ENCODE measurements at places on chromosomes 11 and 22.

DNA sequence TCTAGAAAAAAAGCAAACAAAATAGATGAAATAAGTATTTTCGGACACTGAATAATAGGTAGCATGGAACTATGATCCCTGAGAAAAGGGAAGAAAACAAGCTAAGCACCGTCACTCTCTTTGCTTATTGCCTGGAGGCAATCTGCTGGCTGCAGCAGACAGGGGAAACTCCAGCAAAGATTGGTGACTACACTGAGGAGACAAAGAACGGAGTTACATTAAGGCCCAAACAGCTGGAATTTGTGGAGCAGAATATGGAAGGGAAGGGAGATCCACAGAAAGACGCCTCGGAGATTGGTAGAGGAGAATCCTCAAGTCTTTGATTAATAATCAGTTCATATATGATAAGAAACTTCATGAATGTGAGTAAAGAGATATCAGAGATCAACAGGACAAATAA lies 150.2 kb downstream of the TYR start:
- DNase-seq: no peak

- DNase-seq: no peak
These were observed 141.3 kb downstream of the GRIK4 start for GRCh38 chr11:120652705-120653335.

- no peak for DNase-seq
These were observed 42.4 kb upstream of the API5 start for GRCh38 chr11:43269254-43269918.

DNA sequence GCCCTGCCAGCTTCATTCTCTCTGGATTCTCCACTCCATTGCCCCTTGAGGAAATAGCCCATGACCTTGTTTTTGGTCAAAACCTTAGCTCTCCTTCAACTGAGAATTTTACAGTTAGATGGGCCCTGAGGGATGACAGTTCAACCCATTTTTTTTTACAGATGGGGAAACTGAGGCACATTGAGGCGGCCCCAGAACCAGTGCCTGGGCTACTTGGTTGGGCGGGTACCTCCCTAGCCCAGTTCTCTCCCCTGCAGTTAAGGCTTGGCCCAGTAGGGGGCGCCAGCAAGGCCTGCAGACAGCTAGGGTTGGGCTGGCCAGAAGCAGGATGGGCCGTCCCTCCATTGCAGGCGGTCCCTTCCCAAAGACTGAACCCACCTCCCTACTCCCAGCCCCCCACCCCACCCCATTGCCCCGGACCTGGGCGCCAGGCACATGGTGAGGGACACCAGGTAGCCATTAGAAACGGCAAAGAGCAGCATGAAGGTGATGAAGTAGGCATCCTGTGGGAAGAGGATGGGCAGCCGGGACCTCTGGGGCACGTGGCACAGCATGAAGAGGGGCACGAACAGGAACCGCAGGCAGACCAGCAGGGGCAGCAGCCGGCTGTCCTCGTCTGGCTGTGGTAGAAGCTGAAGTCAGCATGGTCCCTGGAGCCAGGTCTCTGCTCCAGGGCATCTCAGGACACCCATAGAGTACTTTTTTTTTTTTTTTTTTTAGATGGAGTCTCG lies 7.6 kb downstream of the SLC29A2 start:
- peak; percentile 26 for DNase-seq

DNA sequence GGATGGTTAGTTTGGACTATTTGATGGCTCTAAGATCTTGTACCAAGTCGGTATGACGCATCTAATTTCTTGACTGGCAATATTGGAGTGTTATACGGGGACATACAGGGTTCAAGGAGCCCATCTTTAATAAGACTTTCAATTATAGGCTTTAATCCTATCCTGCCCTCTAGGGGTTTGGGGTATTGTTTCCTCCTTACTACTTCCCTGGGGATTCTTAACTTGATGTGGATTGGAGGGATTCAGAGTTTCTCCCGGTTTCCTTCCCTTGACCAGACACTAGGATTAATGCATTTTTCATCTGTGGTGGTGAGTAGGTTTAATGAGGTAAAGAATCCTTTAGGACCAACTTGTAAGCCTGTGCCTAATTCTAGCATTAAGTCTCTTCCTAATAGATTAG lies 18.8 kb downstream of the CYP2D6 start:
- no peak for DNase-seq

DNA sequence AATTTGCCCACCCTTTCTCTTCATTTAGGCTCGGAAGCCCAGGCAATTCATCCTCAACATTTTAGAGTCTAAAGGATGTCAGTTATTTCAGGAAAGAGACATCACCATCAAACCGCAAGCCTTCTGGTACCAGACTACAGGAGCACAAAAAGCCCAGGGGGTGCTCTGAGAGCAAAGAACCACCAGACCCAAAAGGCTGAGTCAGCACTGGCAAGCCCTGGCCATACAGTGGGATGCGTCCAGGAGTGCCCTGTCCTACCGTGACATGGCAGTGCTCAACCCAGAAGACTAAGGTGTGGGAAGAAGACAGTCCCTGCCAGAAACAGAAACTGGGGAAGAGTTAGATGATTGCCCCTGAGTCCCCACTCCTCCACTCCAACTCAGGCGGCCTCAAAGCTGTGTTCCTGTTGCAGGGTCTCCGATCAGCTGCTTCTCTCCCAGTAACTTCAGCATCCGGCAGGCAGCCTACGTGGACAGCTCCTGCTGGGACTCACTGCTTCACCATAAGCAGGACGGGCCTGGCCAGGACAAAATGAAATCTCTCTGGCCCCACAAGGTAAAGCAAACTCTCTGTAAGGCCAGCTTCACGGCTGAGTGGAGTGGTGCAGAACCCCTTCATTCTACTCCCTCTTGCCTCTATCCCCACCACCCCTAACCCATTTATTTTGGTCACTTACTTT lies 1.5 kb downstream of the PANX3 start:
- no peak for DNase-seq

DNA sequence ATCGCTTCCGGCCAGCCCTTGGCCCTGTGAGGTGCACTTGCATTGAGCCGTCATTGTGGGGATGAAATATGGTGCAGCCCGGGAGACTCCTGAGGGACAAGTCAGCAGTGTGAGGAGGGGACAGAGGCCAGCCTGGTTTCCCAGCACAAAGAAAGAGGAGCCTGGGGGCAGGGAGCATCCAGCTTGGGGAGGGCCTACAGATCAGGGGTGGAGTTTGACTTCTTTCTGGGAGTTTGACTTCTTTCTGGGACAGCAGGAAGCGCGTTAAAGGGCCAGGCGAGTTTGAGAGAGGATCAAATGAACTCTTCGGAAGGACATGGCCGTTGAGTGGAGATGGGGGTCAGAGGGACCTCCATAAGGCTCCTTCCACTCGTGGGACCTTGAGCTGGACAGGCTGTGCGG lies 91.9 kb downstream of the LRRC32 start:
- no peak for DNase-seq

GRCh38 chr22:48883211-48883960 lies 944.3 kb downstream of the BRD1 start:
- no peak for DNase-seq

GRCh38 chr11:33932721-33933120 lies 40.8 kb upstream of the LMO2 start:
- no peak for DNase-seq

DNA sequence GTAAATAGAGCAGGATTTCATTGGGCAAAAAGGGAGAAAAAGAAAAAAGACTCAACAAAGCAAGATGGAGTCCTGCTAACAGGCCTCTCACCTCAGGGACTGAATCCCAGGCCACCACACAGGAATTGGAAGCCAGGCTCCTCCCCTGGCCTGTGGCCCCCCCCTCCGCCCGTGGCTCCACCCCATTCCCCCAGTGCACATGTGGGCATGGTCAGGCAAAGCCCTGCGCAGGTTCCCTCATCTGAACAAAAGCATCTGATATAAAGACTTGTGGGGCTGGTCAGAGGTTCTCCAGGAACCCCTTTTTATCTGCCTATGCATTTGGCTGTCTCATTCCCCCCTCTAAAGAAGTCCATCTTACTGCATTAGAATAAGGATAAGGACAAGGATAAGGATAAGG lies 46.0 kb upstream of the PAK1 start:
- no peak for DNase-seq

DNA sequence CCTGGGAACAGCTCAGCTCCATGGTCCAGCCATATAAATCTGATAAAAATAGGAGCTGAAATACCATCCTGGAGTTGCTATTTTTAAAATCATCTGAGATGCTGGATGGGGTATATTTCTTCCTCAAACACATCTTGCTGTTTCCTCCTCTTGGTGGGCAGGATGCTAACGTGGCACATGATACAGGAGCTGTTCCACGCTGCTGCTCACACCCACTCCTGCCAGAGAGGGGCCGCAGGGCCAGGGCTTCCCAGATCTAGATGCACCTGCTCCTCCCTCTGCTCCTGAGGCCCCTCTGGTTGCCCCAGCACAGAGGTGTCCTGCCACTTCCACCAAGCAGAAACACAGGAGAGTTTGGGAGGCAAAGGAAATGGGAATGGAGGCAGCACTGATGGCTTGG lies 3.3 kb upstream of the ST3GAL4 start:
- no peak for DNase-seq

DNA sequence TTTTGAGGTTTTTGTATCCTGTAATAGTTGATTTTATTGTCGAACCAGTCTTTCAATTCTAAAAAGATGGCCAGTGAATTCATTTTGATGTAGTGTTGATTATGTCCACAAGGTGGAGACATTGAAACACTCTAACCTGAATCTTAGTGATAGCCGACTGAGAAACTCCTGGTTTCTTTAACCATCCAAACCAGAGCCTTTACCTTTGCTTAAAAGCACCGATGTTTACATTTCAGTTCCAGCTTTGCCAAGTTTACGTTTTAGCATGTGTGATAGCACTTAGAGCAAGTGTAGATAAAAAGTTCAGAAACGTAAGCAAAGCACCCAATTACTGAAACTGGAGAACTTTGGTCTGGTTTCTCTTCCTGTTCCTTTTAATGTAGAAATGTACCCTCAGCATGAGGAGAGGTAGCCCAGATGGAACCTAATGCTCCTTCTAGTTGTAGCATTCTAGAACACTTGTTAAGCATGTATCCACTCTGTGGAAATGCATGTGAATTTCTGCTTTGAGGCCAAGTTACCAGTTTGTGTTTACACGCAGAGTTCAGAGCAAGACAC lies 208.6 kb downstream of the DBX1 start:
- no peak for DNase-seq

GRCh38 chr11:4178813-4179662 lies 84.4 kb downstream of the RRM1 start:
- DNase-seq: no peak

DNA sequence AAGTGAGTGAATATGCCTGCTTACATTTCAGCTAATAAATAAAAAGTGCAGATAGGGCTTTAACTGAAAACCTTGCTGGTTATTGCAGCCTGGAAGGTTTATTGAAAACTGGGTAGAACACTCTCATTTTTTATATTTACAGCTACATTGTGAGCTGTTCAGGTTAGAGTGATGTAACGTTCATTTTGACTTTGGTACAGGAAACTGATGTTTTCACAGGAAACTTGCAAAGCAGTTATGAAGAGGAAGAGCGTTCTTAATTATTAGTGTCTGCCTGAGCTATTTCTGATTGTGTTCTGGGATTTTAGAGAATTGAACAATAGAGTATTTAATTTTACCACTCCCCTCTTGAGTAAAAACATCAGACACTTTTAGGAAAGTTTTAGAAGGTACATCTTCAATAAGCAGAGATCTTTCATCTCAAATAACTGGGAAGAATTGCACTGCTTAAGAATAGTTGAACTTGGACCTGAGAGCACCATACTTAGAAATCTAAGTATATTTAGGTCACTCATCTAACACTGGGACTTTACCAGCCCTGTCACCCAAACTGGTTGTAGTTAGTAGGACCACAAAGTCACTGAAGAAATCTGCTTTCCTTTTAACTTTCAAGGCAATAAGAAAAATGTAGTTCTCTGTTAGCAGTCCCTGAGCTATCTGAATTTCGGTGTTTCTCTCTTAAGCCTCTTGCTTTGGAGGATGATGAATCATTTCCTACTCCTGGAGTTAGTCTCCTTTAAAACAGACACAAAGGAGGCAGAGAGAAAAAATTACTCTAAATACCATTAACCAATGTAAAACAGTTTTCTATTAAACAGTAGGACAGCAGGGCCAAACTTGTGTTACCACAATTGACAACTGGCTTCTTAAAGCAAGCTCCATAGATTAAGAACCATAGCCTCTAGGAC lies 128.6 kb upstream of the DDI1 start:
- DNase-seq: no peak

- no peak for DNase-seq
These were observed 2.8 kb upstream of the CCND1 start for GRCh38 chr11:69637941-69638871.

- no peak for DNase-seq
These were observed 9.2 kb downstream of the CCDC34 start for GRCh38 chr11:27353593-27354358.

GRCh38 chr22:24424001-24424900 lies 3.1 kb upstream of the ADORA2A start:
- no peak for DNase-seq

DNA sequence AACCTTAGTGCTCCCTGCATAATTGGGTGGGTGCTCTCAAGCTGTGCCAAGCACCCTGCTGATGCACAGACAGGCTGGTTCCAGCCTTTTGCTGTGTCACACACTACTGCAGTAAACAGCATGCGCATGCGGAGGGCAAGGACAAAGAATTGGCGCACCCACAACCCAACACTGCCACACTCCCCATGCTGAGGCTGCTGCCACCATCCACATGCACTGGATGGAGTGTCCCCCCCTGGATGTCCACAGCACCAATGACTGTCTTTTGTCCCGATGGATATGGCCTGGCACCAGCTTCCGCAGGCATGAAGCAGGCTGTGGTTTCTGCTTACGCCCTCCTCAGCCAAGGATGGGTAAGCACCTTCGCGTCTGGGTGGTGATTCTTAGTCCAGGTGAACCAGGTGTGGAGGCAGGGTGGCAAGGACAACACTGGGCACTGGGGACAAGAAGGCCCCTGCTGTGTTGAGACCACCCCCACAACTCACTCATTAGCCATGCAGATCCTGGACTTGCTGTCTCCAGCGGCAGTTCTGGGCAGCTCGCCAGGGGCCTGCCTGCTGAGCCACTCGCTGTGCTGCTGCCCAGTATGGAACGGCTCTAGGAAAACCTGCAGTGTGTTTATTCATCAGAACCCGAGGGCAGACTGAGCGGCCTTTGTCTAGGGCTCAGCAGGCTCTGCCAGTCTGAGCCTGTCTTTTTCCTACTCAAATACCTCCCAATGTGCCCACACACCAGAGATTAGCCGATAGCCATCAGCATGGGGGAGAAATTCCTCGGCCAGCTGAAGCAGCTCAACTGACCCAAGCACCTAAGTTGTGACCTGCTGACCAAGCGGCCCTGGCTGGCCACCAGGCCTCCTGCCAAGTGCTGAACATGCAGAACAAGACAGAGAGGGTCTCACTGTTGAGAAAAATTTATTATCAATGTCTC lies 8.2 kb upstream of the NAP1L4 start:
- no peak for DNase-seq

- DNase-seq: no peak
These were observed 1429.3 kb downstream of the BRD1 start for GRCh38 chr22:48398181-48398905.

- no peak for DNase-seq
These were observed 1.4 kb downstream of the SLC25A22 start for GRCh38 chr11:796565-797295.

GRCh38 chr22:41380993-41381328 lies 781 bp upstream of the TEF start:
- DNase-seq: no peak
